Umbilical cord (tissue), 2 donors: ENCODE measurements at places on chromosomes 4 and X. TPM values are rescaled to one million over a fixed set of nuclear protein-coding genes. Genes with fewer than 3 reads are reported as not detected.

SHISA3 gene
- total RNA-seq = 0.48 TPM

CLNK gene
- total RNA-seq = 2.4 TPM

ASB12 gene
- total RNA-seq = 1.9 TPM

HPGD gene
- 38.8 TPM for total RNA-seq

DDX60 gene
- total RNA-seq = 22.9 TPM

IL2RG gene
- 0.96 TPM for total RNA-seq

PRIMPOL gene
- total RNA-seq = 34.4 TPM

SPARCL1 gene
- total RNA-seq = 113 TPM

REST gene
- 32.0 TPM for total RNA-seq

TKTL2 gene
- total RNA-seq = 1.7 TPM

LIMCH1 gene
- 144 TPM for total RNA-seq

PNMA3 gene
- total RNA-seq = 15.4 TPM

PAGE2B gene
- total RNA-seq = not detected

TMEM31 gene
- not detected for total RNA-seq

SPACA5 gene
- total RNA-seq = not detected

TMEM35A gene
- total RNA-seq = 3.1 TPM
